ENCODE measurements at places on chromosomes 13 and 19.

DNA sequence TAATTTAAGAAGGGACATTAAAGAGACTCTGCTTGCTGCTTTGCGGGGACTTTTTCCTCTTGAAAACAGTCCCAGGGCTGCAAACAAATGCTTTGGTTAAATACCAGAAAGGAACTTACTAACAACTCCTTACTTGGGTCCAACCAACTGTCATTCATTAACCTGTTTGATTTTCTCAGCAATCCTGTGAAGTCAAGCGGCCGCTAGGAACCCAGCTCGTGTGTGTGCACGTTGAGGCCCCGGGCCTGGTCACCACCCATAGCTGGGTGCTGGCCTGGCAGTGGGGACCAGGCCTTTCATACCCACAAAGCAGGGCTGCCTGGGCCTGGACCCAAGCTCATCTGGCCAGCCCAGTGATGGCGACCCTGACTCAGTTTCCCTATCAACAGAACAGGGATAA lies 50.7 kb downstream of the C1QTNF9 start:
- no peak for DNase-seq

GRCh38 chr19:14089662-14090508 lies 666 bp downstream of the SAMD1 start:
- DNase-seq = peak; percentile 71

- no peak for DNase-seq
Measured at GRCh38 chr13:99648066-99648665, 146.9 kb downstream of the TM9SF2 start.

DNA sequence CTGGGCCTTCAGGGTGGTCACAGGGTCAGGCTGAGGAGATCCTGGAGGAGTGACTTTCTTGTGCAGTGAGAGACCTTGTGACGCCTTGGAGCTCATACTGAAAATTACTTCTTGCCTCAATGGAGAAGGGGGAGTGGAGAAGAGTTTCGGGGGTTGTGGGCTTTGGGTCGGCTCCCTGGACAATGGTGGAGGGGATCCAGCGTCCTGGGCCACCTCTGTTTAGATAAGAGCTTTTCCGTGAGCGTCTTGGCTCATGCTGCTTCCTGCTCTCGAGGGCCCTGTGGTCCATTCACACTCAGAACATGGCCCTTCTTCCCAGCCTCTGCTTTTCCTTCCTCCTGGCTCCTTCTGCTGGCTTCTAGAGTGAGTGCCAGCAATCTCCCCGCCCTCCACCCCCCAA lies 81.9 kb downstream of the FLT1 start:
- DNase-seq = no peak

DNA sequence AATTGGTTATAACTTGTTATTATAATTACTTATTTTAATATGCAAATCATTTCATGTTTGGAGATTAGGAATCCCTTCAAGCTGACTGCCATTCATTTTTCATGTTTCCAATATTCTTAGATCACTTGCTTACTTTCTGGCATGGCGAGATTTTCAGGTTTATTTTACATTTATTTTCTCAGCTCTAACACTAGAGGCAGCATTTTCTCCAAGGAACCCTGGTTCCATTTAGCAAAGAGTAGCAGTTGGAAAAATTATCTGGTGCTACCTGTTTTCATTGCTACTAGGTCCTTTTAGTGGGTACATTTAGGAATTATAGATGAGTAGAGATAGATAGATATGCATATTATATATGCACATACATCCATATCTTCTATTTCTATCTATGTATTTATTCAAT lies 90.9 kb upstream of the TRPC4 start:
- DNase-seq = no peak

- no peak for DNase-seq
Measured at GRCh38 chr13:26836626-26837025, 76.0 kb upstream of the GPR12 start.

- peak; percentile 60 for DNase-seq
Measured at GRCh38 chr19:47417746-47418691, 1.3 kb downstream of the MEIS3 start.

DNA sequence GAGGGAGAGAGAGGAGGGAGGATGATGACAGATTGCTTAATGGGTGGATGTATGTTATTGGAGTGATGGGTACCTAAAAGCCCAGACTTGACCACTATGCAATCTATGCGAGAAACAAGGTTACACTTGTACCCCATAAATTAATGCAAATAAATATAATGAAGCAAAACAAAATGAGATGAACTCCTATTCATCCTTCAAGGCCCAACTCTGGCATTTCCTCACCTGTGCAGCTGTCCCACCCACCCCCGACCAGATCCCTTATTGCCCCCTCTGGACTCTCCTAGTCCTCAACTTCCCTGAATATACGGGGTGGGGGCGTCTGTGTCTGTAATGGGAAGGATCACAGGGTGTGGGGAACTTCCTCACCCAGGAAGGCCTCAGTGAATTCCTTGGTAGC lies 4.1 kb downstream of the PGLYRP2 start:
- no peak for DNase-seq

GRCh38 chr19:12567951-12568350 lies 16.7 kb upstream of the ZNF564 start:
- DNase-seq = no peak

GRCh38 chr13:70432276-70432805 lies 324.1 kb upstream of the KLHL1 start:
- no peak for DNase-seq

DNA sequence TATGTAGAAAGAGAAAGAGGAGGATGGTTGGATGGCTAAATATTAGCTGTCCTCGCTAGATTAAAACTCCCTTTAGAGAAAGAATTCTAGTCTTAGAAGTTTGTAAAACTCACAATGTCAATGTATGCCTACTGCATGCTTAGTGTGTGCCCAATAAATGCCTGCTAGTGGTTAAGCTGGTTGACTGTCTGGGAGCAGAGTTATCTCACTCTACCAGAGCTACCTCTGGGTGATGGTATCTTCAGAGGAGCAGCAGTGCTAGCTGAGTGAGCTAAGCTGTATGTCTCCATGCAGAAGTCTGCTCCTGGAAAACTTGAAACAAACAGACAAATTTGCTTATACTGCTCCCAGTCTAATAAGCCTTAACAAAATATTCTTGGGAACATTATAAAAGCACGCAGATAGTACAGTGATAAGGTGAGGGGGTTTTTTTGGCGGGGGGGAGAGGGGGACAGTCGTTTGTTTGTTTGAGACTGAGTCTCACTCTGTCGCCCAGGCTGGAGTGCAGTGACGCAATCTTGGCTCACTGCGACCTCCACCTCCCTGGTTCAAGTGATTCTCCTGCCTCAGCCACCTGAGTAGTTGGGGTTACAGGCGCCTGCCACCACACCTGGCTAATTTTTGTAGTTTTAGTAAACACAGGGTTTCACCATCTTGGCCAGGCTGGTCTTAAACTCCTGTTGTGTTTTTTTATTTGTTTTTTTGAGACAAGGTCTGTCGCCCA lies 202.8 kb upstream of the TSC22D1 start:
- DNase-seq = no peak

GRCh38 chr13:99322297-99323103 lies 15.3 kb upstream of the GPR183 start:
- DNase-seq = peak; percentile 76

DNA sequence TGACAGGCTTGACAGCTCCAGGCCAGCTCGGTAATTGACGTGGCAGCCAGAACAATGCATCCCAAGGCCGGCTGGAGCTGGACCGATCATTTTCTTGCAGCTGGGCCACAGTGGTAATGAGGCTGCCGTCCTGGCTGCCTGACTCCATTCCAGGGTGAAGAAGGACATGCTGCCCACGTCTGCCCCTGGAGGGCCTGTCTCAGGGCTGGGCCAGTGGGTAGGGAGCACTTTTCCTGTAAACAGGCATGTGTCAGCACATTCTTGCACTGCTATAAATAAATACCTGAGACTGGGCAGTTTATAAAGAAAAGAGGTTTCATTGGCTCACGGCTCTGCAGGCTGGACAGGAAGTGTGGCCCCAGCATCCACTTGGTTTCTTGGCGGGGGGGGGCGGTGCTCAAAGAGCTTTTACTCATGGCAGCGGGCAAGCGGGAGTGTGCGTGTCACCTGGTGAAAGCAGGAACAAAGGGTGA lies 38.1 kb upstream of the KCTD15 start:
- DNase-seq = no peak

DNA sequence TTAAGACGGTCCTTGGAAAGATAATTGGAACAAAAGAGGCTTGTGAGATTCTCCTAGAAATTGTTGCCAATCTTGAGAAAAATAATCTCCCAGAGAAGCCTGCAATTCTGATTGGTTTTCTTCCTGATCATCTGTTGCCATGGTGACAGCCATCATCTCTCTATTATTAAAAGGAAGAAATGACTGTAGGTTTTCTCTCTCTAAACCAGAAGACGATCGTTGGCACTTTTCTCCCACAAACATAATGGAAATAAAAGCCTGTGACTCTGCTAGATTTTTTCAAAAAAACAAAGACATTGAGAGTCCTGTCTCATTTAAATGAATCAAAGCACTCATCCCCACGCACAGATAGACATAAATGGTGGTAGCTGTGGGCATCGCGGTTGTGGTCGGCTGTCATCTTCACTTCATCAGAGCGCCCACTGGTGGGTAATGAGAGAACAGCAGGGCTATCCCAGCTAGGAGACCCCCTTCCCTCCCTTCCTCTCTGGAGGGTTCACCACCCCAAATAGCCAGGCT lies 21.7 kb upstream of the CALM3 start:
- no peak for DNase-seq

DNA sequence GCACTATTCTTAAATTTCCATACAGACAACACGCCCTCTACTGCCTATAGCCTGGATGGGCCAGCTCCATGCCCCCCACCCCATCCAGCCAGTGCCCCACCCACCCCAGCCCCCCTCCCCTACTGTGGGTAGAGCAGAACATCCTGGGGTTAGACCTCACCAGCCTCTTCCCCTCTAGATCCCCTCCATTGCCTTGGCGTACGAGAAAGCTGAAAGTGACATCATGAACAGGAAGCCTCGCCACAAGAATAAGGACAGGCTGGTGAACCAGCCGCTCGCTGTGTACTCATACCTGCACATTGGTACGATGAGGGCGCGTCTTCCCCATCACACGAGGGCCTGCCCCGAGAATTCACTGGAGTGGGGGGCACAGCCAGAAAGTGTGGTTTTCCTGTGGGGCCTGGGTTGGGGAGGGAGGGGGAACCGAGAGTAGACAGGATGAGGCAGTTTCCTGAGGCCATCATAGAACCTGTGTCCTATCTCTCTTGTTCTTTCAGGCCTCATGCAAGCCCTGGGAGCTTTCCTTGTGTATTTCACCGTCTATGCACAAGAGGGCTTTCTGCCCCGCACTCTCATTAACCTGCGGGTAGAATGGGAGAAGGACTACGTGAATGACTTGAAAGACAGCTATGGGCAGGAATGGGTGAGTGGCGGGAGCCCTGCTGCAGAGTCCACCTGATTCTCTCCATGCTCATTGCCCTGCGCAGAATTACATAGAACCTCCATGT lies 29.1 kb downstream of the ATP12A start:
- DNase-seq = no peak

GRCh38 chr13:73697166-73697565 lies 437.0 kb downstream of the KLF12 start:
- no peak for DNase-seq

DNA sequence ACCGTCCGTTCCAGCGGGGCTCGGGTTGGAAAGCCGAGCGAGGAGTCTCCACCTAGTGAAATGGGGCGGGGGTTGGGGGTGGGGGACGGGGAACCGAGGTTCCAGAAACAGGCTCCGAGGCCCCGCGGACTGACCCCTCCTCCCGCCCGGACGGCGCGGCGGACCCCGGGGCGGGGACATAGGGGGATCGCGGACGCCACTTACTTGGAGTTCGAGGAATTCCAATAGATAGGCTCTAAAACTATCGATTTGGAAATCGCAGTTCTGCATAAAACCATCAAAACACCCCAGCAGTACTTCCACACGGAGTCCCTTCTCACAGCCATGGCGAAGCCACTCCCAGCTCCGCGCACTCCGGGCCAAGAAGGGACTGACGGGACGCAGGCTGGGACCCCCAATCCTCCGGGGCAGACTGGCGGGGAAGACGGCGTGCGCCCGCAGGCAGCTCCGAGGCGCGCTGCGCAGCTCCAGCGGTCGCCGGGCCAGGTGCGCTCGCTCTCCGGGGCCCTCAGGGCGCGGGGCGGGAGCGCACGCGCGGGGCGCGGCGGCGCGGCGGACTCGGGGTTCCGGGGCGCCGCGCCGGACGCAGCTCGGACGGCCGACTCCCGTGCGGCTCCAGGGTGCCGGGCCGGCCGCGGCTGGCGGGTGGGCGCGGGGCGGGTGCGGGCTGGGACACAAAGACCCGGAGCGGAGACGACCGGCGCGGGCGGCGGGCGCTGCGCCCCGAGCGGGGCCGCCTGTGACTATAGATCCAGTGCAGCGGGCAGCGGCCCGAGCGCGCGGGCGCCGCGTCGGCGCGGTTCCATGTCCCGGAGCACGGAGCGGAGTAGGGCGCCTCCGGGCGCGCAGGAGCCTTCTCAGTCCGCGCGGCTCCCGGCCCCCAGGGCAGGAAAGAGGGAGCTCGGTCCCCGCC lies 567 bp downstream of the EFNB2 start:
- DNase-seq = no peak

DNA sequence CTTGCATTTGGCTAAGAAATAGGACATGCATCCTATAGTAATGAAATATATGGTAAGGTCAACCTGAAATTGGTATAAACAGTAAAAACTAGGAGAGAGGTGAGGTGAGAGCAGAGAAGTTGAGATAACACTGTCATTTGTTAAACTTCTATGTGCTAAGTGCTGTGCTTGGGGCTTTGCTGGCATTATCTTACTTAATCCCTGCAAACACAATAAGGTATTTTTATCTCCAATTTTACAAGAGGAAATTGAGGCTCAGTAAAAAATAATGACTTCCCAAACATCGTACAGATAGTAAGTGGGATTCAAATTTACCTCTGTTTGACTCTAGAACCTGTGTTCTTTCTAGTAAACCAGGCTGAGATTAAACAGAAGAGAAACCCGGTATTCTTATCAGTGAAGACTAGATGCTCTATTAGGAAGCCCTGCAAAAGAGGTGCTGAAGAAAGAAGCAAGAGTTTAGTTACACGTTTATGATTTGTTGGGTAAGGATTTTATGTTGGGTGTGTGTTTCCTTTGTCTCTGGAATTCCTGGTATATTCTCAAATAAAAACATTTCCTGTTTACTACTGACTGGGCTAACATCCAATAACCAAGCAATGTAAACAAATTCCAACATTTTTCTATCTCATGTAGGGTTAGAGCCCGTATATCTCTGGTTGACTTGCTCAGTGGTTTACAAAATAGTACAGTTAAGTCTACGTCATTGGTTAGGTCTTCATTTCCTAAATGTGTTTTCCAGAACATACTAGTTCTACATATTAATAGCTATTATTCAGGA lies 137.3 kb upstream of the FNDC3A start:
- no peak for DNase-seq

DNA sequence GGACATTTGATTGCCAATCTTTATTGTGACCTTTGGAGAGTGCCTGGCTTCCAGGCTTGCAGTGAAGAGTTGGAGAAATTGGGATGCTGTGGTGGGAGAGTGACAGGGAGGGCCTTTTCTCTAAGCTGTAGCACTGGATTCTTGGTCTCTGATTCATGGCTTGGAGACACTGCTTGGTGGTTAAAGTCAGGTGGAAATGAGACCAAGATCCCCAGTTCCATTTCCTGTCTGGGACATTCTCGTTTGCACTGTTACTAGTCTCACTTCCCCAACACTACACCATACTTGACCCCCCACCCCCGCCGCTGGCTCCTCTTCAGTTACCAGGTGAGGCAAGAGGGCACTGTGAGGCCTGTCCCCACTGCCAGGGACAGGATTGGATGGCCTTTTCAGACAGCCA lies 2.9 kb downstream of the SUPT5H start:
- DNase-seq = peak; percentile 23

Measured in NB4 (cell line).